ENCODE measurements at places on chromosomes 1 and 21. TPM values are rescaled to one million over a fixed set of nuclear protein-coding genes. Genes with fewer than 3 reads are reported as not detected.

CD247 gene
- not detected for total RNA-seq

OR2T29 gene
- not detected for total RNA-seq

MTARC1 gene
- total RNA-seq, result 0.12 TPM

TRNP1 gene
- 207 TPM for total RNA-seq

BSND gene
- total RNA-seq, result not detected

TP73 gene
- not detected for total RNA-seq

All from pericardium fibroblast (primary cell).